Activated naive CD4-positive, alpha-beta T cell (primary cell): ENCODE measurements at places on chromosomes 3 and 15.

DNA sequence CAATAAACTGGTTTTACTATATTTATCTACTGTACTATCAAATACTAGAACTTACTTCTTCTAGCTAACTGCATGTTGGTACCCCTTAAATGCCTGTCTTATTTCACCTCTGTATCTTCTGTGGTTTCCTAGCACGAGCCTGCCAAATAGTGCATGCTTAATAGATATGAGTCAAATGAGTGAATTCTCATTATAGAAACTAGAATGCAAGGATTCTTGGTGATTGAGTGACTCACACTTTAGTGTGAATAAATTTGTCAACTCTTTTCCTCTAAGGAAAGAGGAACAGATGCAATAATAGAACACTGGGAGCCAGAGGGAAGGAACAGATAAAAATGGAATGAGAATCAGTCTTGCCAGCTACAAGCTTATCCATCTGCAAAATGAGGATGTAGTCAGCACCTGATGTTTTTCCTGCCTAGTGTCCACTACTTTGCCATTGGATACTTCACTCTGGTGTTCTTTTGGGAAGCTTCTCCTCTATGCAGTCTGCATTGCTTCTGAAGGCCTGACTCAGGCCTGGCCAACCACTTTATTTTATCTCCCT, 189.1 kb upstream of the CADPS start:
- DNase-seq = no peak

- no peak for DNase-seq
Measured at GRCh38 chr3:137990427-137990826, 19.5 kb upstream of the CLDN18 start.

DNA sequence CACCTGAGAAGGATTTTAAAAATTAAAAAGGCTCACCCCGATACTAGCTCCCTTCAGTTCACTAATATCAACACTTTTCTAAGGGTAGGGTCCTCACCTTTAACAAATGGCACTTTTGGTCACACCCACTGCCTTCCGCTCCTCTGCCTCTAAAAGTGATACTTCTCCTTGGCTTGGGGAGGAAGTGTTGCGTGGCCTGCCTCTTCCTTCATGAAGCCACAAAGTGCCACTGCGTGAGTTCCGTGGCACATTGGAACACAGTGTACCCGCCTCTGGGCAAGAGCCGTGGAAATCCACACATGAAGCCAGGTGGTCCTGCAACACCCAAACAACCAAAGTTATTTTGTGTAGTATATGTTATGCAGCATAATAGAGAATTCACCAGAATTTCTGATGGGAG, 3.9 kb downstream of the B4GALT4 start:
- peak; percentile 3 for DNase-seq

DNA sequence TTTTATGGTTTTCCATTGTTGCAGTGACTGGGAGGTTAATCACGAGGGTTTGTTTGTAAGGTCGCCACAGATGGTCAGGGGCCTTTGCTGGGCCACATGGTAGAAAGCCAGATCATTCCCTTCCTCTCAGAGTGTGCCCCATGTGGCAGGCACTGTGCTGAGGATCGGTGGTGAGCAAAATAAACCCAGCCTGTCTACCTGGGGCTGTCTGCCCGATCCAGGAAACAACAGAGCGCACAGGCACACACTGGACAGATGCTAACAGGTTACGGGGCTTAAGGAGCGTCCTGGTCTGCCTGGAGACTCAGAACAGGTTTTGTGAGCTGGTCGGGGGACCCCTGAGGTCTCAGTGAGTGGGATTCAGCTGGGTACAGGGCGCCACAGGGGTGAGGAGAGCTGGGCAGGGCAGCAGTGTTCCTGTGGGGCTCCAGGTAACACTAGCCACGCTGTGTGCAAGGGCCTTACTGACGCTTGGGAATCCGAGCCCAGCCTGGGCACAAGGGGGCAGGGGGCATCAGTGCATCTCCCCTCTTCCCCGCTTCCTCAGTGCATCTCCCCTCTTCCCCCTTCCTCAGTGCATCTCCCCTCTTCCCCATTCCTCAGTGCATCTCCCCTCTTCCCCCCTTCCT, 136.4 kb downstream of the DNAJB8 start:
- no peak for DNase-seq

- DNase-seq = no peak
Measured at GRCh38 chr3:4983739-4984510, 4.7 kb downstream of the BHLHE40 start.

DNA sequence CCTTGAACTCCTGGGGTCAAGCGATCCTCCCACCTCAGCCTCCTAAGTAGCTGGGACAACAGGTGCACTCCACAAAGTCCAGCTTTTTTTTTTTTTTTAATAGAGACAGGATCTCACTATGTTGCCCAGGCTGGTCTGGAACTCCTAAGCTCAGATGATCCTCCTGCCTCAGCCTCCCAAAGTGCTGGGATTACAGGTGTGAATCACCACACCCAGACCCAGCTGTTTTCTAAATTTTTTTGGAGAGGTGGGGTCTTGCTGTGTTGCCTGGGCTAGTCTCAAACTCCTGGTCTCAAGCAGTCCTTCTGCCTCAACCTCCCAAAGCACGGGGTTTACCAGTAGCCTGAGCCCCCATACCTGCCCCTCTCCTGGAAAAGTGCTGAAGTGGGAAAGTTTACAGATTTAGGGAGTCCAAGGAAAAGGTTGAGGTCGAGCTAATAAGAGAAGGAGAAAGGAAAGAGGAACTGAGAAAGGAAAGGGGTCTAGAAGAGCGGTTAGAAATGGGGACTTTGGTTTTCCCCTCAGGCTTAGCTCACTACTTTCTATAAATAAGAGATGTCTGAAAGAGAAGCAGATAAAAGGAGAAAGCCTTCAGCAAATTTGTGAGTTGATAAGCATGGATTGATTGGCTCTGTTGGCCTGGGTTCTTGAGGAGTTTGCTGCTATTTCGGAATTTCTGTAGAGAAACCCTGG, 23.6 kb downstream of the UBE2E1 start:
- no peak for DNase-seq

- DNase-seq = no peak
Measured at GRCh38 chr15:75195766-75196241, 5.9 kb upstream of the C15orf39 start.

- DNase-seq = no peak
Measured at GRCh38 chr3:109806929-109807328, 469.6 kb upstream of the DPPA4 start.

- DNase-seq = no peak
Measured at GRCh38 chr15:72770673-72771328, 12.8 kb downstream of the ADPGK start.

DNA sequence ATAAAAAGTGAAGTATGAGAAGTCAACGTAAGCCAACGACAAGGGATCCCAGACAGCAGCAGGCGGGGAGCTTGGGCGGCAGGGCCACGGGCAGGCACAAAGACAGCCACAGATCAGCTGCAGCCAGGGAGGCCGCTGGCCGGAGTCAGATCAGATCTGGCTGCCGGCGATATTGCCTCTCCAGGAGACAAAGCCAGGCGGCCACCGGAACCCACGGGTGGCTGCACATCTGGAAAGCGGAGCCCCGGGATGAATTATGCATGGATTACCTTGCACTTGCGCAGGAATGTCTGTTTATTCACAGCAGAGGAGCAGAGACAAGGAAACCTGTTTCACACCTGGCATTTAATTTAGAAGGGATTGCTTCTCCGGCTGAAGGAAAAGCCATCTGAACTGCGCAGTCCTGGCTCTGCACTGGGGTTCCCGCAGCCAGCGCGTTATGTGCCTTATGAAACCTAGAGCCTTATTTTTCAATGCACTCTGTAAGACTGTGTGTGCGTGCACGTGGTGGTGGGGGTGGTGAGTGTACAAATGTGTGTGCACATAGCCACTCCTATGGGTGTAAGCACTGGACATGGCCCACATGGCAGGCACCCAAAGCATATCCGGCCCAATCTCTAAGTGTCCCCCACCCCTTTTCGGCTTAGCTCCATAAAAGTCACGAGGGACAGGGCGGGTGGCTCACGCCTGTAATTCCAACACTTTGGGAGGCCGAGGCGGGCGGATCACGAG, 427.8 kb upstream of the MCTP2 start:
- no peak for DNase-seq

DNA sequence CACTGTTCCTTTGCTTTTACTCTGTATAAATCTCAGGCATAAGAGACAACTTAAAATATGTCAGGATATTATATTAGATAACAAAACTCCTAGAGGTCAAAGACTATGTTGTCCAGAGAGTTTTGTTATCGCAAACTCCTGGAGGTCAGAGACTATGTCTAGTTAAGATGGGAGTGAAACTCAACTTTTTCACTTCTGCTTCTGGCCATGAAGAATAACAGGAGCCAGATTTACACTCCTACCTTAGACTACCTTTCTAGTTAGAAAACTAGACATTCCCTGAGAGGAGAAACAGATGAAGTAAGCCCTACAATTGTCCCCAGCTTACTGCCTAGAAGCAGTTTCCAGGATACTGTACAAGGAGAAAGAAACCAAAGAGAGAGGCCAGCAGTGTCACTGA, 255.4 kb upstream of the UBE2E1 start:
- no peak for DNase-seq

- no peak for DNase-seq
Measured at GRCh38 chr15:65339920-65340319, 35.4 kb downstream of the RNU5B-1 start.

GRCh38 chr3:105527949-105528348, 161.2 kb downstream of the ALCAM start:
- no peak for DNase-seq

DNA sequence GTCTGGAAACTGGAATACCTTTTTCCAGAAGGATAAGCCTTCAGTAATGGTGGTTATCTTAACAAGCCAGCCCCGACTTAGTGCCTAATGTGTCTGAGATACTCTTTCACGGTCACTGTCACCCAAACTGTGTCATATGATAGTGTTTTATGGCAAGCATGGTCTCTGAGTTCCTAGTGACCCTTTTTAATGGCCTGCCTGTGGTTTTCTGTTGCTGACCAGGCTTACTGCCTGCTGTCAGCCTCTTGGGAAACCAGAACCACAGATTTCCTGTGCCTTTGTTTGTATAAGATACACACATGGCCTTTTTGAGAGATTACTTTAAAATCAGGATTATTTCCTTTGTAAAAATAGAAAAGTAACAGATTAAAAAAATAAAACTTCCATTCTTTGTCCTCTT, 22.4 kb downstream of the HPS3 start:
- no peak for DNase-seq
